Peyer's patch (tissue), 4 donors: ENCODE measurements at places on chromosomes 5 and 9. TPM values are rescaled to one million over a fixed set of nuclear protein-coding genes. Genes with fewer than 3 reads are reported as not detected.
A peak's percentile ranks its signal among the peaks of the same experiment; 100 is the strongest.

The MYO10 gene
- 122 TPM for total RNA-seq

The CENPK gene
- total RNA-seq, result 22.3 TPM

The KIF24 gene
- 3.3 TPM for total RNA-seq

The PCDHGB4 gene
- 1.1 TPM for total RNA-seq

The WWC1 gene
- 53.8 TPM for total RNA-seq

The TMEM174 gene
- not detected for total RNA-seq

The EIF4E1B gene
- total RNA-seq, result not detected

The FIBCD1 gene
- total RNA-seq, result not detected

The RNF145 gene
- total RNA-seq, result 28.2 TPM

The PCDHB12 gene
- total RNA-seq, result 0.35 TPM

The WNK2 gene
- 207 TPM for total RNA-seq

The RPL35 gene
- total RNA-seq, result 1,338 TPM

The CCNJL gene
- 12.9 TPM for total RNA-seq

The WDR38 gene
- total RNA-seq, result not detected

The CD72 gene
- 4.1 TPM for total RNA-seq

DNA sequence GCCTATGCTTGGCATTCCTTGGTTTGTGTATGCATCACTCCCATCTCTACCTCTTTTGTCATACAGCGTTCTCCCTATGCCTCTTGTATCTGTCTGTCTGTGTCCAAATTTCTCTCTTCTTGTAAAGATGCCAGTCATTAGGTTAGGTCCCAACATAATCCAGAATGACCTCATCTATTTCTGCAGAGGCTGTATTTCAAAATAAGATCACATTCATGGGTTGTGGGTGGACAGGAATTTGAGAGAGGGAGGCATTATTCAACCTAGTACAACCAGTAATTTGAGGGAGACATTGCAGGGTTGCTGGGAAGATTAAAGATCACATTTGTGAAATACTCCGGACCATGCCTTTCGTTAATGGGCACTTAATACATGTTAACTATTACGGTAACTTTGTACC, 155.0 kb downstream of the MAN2A1 start:
- DNase-seq, result no peak

DNA sequence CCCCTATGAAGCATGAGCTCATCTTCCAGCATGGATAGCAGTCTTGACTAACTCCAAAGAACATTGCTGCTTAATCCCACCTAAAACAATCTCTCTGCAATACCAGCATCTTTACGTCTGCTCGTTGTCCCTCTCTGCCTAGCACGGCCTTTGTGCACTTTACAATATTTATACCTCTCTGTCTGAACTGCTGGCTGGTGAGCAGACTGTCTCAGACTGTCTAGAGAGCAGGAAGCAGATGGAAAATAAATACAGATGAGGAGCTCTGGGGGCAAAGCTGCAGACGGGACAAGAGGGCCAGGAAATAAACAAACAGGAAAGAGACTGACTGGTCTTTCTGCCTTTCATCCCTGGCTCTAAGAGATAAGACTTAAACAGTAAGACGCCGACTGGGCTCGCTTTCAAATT, 224.8 kb downstream of the ENC1 start:
- DNase-seq, result no peak

GRCh38 chr5:8907168-8907868, 638.6 kb downstream of the SEMA5A start:
- DNase-seq, result no peak

- peak; percentile 48 for DNase-seq
These were observed at the start of gene EDIL3 for GRCh38 chr5:84384604-84385575. EDIL3 (minus strand) TSS chr5:84384880; CDS start chr5:84384374, 506 bp downstream.

- DNase-seq, result no peak
These were observed 220.1 kb downstream of the MEF2C start for GRCh38 chr5:88662846-88663245.

- no peak for DNase-seq
These were observed 585 bp downstream of the NMUR2 start for GRCh38 chr5:152404494-152404893.

GRCh38 chr5:159034083-159034824, 65.5 kb downstream of the EBF1 start:
- DNase-seq, result no peak

DNA sequence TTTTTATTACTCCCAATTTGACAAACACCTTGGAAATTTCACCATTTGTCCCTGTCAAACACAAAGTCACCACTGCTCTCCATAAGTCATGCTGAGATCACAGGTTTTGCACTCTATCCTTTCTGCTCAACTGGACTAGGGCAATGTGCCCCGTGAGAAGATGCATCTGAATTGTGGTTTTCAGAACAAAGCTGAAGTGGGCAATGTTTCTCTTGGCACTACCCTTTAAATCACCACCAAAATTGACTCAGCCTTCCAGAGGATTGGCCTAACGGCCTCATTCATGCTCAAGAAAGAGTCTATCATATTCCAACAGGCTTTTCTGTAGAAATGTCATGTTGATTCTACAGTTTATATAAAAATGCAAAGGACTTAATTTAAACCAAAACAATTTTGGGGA, 81.0 kb upstream of the TRIO start:
- no peak for DNase-seq

DNA sequence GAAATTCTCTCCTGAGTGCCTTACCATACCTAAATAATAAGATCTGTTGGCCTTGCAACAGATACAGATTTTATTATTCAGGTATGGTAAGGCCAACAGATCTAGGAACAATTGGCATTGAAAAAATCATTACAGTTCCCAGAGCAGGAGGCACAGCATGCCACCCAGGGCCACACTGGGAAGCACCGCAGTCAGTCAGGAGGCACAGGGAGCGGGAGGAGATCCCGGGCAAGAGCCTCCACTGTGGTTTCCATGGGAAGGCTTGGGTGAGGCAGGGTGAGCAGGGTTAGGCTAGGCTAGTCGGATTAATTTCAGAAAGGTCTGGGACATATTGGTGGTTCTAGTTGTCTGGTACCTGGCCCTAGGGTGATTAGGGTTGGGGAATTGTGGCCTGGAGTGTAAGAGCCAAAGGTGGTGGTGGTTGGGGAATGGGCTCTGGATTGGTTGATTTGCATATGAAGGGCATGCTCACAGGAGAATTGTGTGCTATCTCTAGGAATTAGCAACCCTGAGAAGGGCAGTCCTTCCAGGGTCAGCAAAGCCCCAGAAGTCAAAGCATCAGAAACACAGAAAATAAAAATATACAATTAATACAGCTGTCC, 111.4 kb downstream of the PDE8B start:
- DNase-seq, result no peak

GRCh38 chr5:1443991-1444360, 1.3 kb downstream of the SLC6A3 start:
- DNase-seq, result peak; percentile 33

GRCh38 chr9:97386733-97387503, 25.0 kb upstream of the TDRD7 start:
- peak; percentile 89 for DNase-seq

GRCh38 chr5:150596826-150597225, 43.6 kb upstream of the SYNPO start:
- no peak for DNase-seq

GRCh38 chr5:26572480-26572879, 465.9 kb downstream of the CDH9 start:
- DNase-seq, result no peak

- no peak for DNase-seq
These were observed 344.9 kb downstream of the ARL15 start for GRCh38 chr5:53965459-53965858.

DNA sequence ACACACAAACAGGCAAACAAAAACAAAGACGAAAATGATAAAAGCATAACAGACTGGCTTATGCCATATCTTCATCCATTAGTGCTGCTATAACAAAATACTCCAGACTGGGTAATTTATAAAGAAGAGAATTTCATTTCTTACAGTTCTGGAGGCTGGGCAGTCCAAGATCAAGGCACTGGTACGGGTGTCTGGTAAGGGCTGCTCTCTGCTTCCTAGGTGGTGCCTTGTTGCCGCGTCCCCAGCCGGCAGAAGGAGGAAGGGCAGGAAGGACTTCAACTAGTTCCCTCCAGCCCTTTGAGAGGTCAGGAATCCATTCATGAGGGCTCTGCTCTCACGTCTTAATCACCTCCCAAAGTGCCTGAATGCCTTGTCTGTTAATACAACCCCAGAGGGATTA, 122.6 kb downstream of the BOD1 start:
- no peak for DNase-seq

- DNase-seq, result no peak
These were observed 87.2 kb upstream of the CDH6 start for GRCh38 chr5:31106278-31106677.

DNA sequence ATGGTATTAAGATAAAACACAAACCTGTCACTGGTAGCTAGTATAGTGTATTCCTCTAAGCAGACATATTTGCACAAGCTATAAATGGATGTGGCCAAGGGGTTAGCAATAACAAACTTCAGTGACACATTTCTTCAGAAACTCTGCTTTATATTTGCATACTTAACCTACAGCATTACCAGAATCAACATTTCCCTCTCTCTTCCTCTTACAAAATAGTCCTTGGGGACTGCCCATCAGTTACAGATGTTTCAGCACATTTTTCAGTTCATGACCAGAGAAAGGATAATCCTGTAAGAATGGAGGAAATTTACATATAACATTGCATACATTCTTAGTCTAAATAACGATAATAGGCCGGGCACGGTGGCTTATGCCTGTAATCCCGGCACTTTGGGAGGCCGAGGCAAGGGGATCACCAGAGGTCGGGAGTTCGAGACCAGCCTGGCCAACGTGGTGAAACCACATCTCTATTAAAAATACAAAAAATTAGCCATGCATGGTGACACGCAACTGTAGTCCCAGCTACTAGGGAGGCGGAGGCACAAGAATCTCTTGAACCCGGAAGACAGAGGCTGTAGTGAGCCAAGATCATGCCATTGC, 25.3 kb upstream of the SLC1A1 start:
- no peak for DNase-seq

DNA sequence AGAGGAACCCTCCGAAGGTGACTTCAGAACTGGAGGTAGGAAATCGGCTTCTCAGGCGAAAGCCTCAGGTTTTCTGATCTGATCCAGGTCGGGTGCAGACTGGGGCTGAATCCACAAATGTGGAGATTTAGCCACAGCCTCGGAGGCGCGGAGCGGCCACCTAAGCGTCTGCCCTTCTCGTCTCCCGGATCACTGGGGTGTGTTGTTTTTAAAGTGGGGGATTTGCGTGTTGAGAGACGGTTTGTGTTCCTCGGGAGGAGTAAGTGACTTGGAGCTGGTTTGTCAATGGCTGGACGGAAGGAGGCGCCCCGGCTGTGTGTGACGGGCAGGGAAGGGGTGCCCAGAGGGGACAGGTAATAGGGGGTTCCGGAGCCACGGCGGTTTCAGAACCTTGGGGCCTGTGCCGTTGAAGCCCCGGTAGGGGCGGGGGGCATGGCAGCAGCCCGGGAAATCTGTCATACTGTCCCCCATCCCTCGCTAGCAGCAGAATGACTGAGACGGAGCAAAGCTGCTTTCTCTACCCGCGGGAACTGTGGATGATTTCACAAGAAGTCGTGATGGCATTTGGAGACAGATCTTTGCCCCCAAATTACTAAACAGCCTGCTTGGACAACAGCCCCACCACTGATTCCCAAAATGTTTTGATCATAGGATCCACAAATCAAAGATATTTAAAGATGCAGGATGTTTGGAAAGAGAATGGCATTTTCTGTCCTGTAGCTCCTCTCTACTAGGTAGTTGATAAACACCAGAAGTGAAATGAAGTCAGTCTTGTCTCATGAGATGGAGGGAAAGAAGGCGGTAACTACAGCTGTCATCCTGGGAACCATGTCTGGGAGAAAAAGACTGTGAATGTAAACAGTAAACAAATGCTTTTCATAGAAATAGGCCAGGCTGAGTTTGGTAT, 216.5 kb downstream of the PDZD2 start:
- DNase-seq, result no peak

GRCh38 chr9:29866556-29866955, 2293.3 kb upstream of the C9orf72 start:
- DNase-seq, result no peak

- no peak for DNase-seq
These were observed 73.5 kb downstream of the TRIM36 start for GRCh38 chr5:115096034-115096769.

DNA sequence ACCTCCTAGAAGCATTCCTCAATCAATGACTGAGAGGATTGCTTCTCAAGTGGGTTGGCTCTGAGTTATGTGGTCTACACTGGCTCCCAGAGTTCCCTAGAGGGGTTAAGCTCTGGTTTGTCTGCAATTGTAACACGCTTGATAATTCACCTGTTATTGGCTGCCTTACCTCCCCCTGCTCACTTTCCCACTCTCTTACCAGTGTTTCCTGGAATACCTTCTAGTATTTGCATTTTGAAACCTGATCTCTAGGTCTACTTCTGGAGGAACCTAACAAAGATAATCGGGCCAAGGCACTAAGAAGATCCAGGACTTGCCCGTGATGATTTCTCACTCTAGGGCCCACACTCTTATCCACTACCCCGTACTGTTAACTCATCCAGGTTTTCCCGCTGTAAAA, 110.1 kb upstream of the MAP3K1 start:
- DNase-seq, result no peak
